H1 (cell line): ENCODE measurements at places on chromosomes 7 and 10. TPM values are rescaled to one million over a fixed set of nuclear protein-coding genes. Genes with fewer than 3 reads are reported as not detected.

DNA sequence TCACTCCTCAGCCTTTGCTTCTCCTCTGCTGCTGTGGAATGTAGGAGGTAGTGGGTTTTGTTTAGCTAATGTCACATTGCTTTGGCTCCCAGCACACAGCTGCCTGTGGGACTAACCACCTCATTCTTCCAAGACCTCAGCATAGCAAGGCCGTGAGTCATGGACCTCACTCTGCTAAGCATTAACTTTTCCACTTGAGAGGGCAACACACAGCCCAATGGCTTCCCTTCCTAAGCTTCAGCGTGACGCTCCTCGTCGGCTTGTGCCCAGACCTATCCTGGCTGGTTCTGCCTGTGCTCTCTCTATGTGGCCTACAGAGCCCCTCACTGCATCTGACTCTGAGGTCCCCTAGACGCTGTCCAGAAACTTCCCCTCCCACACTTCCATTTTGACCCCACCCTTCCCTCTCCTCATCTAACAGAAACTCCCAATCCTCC lies 23.3 kb downstream of the MYOF start:
- no peaks in the 10 kb centered on the region for H3K27me3 ChIP-seq
- no peak for DNase-seq

The NKX2-3 gene
- polyA plus RNA-seq: not detected in 2 replicates

The DRGX gene
- polyA plus RNA-seq: not detected in 2 replicates

DNA sequence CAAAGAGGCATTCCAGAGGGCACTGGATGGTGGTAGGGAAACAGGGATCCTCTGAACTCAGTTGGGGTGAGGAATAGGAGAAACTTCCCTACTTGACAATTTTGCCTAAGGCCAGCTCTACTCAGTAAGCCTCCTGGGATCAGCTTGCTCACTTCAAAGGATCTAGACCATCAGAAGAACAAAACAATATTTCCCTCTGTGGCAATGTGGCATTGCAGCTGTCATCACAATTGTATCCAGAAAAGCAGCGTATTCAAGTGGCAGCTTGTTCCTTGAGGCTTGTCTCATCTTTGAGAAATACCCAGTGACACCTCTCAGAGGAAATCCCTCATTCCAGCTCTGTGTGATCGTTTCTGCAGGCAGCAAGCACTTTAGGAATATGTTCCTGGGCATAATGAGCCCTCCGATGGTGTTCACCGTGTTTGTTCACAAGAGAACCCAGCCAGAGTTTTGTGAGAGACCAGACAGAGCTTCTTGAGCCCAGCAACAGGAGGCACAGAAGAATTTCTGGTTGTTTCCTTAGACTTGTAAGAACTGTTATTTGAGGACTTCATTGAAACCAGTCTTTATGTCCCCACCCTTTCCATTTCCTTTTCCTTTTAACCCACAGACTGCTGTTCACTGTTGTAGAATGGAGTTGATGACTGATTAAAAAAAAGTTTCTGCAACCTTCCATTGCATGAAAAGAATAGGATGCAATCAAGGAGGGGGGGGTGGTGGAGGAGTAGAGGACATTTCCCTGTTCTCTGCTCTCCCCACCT lies 747.3 kb downstream of the LRMDA start:
- peaks cover 3% of the 10 kb centered on the region; the same call in 1 of the 2 replicates for H3K4me1 ChIP-seq
- no peak overlapping the region for H3K27ac ChIP-seq
- no peaks in the 10 kb centered on the region for H3K36me3 ChIP-seq

GRCh38 chr7:17315974-17316373 lies 17.5 kb downstream of the AHR start:
- H3K27ac ChIP-seq: no peak overlapping the region
- H3K27me3 ChIP-seq: no peaks in the 10 kb centered on the region
- no peak overlapping the region for H3K4me3 ChIP-seq
- DNase-seq: no peak
- H3K4me1 ChIP-seq: peaks cover 16% of the 10 kb centered on the region

The TMEM72 gene
- polyA plus RNA-seq: not detected in 2 replicates

The GRID1 gene
- polyA plus RNA-seq: 0.30 and 0.31 TPM in 2 replicates

The OR2A7 gene
- polyA plus RNA-seq: 3.3 and 3.4 TPM in 2 replicates

- H3K4me3 ChIP-seq: no peak overlapping the region
- H3K36me3 ChIP-seq: no peaks in the 10 kb centered on the region
- no peak overlapping the region for H3K27ac ChIP-seq
- no peaks in the 10 kb centered on the region for H3K4me1 ChIP-seq
- DNase-seq: no peak
These were observed 8.5 kb downstream of the SAP25 start for GRCh38 chr7:100565133-100565571.

GRCh38 chr10:21675157-21675796 lies 141.2 kb downstream of the MLLT10 start:
- H3K27ac ChIP-seq: no peak overlapping the region
- no peak overlapping the region for H3K4me3 ChIP-seq
- H3K4me1 ChIP-seq: no peaks in the 10 kb centered on the region; the same call in 1 of the 2 replicates
- DNase-seq: no peak
- H3K27me3 ChIP-seq: no peaks in the 10 kb centered on the region
- H3K36me3 ChIP-seq: no peaks in the 10 kb centered on the region

The MNX1 gene
- not detected in 2 replicates for polyA plus RNA-seq

DNA sequence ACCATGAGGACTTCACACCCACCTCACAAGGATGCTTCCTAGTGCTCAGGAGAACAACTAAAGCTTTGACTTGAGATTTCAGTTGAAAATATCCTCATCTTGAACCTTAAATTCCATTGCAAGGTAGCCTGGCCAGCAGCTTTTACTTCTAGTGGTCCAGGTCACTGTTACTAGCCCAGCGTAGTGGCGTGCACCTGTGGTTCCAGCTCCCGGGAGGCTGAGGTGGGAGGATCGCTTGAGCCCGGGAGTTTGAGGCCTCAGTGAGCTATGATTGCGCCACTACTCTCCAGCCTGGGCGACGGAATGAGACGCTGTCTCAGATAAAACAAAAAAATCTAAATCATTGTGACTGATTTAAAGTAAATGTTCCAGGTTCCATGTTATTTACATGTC lies 28.3 kb upstream of the PRKAR1B start:
- H3K27me3 ChIP-seq: no peaks in the 10 kb centered on the region
- H3K4me3 ChIP-seq: no peak overlapping the region
- H3K4me1 ChIP-seq: no peaks in the 10 kb centered on the region
- peaks cover 33% of the 10 kb centered on the region for H3K36me3 ChIP-seq

DNA sequence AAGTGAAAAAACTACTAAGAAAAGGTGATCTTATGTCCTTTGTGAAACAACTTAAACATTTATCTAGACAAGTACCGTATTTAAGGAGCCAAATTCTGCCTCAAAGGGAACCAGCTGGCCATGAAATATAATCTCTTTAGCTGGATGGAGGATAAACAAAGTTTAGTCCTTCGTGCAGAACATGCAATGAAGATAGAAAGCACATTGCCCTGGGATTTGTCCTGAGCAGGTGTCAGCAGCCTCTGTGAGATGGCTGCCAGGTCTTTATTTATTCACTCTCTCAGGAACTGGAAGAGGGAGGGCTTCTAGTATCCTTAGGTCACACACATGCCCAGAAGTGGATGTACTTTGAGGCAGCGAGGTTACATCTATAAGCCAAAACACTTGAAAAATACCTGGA lies 57.4 kb upstream of the CASD1 start:
- peaks cover 3% of the 10 kb centered on the region for H3K27me3 ChIP-seq
- no peak overlapping the region for H3K4me3 ChIP-seq
